ENCODE measurements at places on chromosomes 6 and 20.
A peak's percentile ranks its signal among the peaks of the same experiment; 100 is the strongest.

GRCh38 chr6:166656230-166657151 is 29.4 kb upstream of the RPS6KA2 start:
- no peak for DNase-seq

GRCh38 chr6:52893803-52894202 is 15.7 kb downstream of the GSTA3 start:
- DNase-seq: no peak

DNA sequence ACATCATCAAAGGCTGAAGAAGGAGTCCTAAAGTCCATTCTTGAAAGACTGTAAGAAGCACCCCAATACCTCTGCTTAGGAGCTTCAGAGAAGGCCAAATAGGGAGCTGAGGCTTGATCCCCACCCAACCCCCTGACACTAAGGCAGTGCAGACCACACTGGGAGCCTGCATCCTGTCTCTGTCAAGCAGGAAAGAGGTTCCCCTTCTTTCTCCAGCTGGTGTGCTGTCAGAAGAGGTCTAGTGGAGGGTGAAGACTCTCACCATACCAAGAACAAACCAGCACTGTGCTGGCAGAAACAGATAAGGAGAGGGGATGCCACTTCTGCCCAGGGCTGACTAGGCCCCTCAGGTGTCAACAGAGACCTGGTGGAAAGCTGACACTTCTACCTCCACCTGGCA is 19.9 kb downstream of the GZF1 start:
- DNase-seq: no peak

- DNase-seq: no peak
Measured at GRCh38 chr20:64077876-64078551, 1.3 kb downstream of the RGS19 start.

- DNase-seq: no peak
Measured at GRCh38 chr6:42201382-42201781, 6.6 kb upstream of the GUCA1B start.

DNA sequence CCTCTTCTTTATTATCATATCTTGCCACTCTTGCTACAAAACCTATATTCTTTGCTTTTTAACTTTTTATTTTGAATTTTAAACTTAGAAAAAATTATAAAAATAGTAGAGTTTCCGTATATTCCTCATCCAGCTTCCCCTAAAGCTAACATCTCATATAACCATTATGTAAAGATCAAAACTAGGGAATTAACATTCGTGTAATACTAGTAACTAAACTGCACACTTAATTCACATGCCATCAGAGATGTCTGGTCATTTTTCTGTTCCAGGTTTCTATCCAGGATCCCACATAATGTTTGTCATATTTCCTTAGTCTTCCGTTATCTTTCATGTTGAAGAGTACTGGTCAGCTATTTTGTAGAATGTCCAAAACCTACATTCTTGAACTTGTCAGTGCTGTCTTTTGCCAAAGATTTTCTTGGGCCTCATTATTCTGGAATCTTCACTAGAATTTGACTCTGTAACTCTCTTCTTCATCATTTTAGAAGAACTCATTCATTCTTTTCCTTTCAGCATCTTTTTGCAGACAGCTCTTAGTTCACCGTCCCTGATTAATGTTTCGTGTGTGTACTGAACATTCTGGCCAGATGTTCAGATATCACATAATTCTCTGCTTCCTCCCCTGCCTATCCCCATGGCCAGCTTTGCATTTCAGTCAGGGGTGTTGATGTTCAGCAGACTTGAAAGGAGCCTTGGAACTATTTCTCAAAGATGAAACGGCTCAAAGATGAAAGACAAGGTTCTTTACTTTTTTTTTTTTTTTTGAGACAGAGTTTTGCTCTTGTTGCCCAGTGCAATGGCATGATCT is 9.4 kb downstream of the CTNNBL1 start:
- no peak for DNase-seq

DNA sequence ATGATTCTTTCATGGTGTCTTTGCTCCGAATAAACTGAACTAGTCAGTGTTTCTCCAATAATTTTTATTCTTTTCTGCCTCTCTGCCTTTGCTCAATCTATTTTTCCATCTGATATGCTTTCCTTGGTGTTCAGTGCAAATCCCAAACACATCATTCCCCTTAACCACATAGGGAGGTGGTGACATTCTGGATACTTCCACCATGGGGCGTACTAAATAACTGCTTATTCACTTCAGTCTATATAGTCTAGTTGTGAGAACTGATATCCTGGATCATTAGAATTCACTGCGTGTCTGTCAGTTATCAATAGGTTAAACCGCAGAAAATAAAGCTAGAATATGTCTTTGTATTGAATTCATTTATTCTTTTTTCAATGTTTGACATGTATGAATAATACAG is 83.1 kb downstream of the KCNQ5 start:
- no peak for DNase-seq

DNA sequence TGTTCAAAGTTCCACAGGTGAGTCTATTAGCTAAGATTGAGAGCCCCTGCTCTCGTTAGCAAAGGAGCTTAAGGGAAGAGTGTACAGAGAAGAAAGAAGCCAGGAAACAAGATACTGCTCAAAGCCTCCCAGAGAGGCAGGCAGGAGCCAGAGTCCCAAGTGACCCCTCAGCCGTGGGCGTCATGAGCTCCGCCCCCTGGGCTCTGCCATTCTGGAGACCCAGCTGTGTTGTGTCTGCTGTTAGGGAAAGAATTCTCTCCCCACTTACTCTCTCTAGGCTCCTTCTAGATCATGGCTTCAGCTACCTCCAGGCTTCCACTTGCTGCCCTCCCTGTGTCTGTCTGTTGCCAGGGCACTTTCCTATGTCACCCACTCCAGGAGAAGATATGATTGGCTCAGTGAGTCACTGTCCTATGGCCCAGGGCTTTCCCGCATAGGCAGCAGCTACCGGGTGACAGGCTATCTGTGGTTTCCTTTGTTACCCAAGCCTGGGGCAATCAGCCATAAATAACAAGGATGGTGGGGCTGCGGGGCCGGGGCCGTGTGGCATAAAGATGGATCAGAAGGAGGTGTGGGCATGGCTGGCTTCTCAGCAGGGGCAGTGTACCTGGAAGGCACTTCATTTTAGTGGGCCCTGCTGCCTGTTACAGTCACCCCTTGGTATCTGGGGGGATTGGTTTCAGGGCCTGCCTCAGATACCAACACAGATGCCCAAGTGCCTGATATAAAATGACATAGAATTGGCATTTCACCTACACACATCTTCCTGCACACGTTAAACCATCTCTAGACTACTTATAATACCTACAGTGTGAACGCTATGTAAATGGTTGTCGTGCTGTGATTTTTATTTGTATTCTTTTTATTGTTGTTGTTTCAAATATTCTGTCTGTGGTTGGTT is 118.9 kb downstream of the ARMC2 start:
- no peak for DNase-seq

DNA sequence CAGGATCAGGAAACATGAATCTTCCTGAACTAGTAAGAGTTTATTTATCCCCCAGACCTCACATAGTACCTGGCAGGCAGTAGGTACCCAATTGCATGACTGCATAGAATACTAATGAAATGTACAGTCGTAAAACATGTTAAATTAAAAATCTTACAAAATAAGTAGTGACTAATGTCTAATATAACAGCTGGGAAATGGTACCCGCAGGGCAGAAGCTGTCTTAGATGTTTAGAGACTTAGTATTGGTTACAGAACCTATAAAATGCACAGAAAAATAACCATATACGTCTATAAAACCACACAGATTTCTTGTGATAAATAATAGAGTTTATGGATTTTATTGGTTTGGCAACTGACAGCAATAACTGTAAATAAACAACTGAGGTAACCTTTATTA is 139.1 kb upstream of the GMDS start:
- DNase-seq: no peak

- peak; percentile 52 for DNase-seq
Measured at GRCh38 chr20:58889798-58890517, 37.4 kb downstream of the GNAS start.

DNA sequence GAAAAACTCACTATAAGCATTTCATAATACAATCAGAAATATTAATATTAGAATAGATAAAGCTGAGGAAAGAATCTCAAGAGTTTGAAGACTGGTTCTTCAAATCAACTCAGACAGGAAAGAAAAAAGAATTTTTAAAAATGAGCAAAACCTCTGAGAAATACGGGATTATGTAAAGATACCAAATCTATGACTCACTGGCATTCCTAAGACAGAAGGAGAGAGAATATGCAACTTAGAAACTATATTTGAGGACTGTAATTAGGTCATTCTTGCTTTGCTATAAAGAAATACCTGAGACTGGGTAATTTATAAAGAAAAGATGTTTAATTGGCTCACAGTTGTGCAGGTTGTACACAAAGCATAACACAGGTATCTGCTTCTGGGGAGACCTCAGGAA is 665.1 kb downstream of the RNF144B start:
- DNase-seq: no peak

DNA sequence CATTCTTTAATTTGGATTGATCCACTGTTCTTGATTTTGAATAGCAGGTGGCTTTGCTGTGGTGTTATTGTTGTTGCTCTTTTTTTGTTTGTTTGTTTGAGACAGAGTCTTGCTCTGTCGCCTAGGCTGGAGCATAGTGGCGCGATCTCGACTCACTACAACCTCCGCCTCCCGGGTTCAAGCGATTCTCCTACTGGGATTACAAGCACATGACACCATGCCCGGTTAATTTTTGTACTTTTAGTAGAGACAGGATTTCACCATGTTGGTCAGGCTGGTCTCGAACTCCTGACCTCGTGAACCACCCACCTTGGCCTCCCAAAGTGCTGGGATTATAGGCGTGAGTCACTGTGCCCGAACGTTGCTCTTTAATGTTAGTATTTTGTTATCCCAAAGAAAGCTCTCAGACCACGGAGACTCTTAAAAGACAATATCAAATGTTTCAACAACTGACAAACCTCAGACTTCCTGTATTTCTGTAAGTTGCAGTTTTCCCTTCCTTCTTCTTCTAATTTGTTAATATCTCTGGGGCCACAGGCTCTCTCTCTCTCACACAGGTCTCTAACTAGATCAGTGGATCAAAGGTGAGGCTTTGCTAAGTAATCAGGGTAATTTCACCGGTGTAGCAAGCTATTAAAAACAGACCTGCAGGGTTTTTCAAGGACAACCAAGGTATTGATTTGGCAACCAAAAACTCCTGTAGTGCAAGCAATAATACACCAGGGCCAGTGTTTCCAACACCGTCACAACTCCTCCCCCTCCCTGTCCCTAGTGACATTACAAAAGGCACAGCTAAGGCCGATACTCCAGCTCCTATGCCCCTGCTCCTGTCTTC is 48.8 kb upstream of the ZNF217 start:
- DNase-seq: no peak

DNA sequence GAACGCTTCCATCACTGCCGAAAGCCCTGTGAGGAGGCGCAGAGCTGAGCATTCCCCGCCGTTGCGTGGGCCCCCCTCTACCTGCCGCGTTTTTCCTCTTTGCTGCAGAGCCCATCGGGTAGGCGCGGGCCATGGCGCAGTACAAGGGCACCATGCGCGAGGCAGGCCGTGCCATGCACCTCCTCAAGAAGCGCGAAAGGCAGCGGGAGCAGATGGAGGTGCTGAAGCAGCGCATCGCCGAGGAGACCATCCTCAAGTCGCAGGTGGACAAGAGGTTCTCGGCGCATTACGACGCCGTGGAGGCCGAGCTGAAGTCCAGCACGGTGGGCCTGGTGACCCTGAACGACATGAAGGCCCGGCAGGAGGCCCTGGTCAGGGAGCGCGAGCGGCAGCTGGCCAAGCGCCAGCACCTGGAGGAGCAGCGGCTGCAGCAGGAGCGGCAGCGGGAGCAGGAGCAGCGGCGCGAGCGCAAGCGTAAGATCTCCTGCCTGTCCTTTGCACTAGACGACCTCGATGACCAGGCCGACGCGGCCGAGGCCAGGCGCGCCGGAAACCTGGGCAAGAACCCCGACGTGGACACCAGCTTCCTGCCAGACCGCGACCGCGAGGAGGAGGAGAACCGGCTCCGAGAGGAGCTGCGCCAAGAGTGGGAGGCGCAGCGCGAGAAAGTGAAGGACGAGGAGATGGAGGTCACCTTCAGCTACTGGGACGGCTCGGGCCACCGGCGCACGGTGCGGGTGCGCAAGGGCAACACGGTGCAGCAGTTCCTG is 693 bp downstream of the FAM50B start:
- no peak for DNase-seq

- no peak for DNase-seq
Measured at GRCh38 chr6:30542404-30542725, 13.9 kb downstream of the GNL1 start.

GRCh38 chr20:20473657-20474056 is 105.8 kb downstream of the INSM1 start:
- no peak for DNase-seq
